ENCODE measurements at places on chromosomes 16 and 17. TPM values are rescaled to one million over a fixed set of nuclear protein-coding genes. Genes with fewer than 3 reads are reported as not detected.

Gene PYY
- total RNA-seq, result not detected

Gene ATF7IP2
- total RNA-seq, result not detected

Gene C17orf78
- total RNA-seq, result not detected

Gene MAP3K14
- total RNA-seq, result 58.3 TPM

Gene SLC5A10
- 0.17 TPM for total RNA-seq

Gene SDR42E1
- 10.5 TPM for total RNA-seq

Gene TPPP3
- total RNA-seq, result 3.1 TPM

Gene LRRC37A2
- total RNA-seq, result 10.9 TPM

Gene CMTM1
- total RNA-seq, result 9.4 TPM
